ENCODE measurements at places on chromosomes 3 and 15. TPM values are rescaled to one million over a fixed set of nuclear protein-coding genes. Genes with fewer than 3 reads are reported as not detected.

GRCh38 chr3:46417841-46418611 lies 11.0 kb downstream of the CCRL2 start:
- H3K4me3 ChIP-seq = no peak overlapping the region
- H3K36me3 ChIP-seq = no peaks in the 10 kb centered on the region
- H3K27me3 ChIP-seq = no peaks in the 10 kb centered on the region
- peaks cover 15% of the 10 kb centered on the region for H3K4me1 ChIP-seq

The UROC1 gene
- not detected for total RNA-seq

The CCR3 gene
- not detected for total RNA-seq

The NOX5 gene
- not detected for total RNA-seq

GRCh38 chr3:176906046-176906905 lies 291.0 kb downstream of the TBL1XR1 start:
- H3K27ac ChIP-seq = no peak overlapping the region
- no peak for DNase-seq
- no peaks in the 10 kb centered on the region for H3K4me1 ChIP-seq
- no peaks in the 10 kb centered on the region for H3K36me3 ChIP-seq
- H3K4me3 ChIP-seq = no peak overlapping the region
- no peaks in the 10 kb centered on the region for H3K27me3 ChIP-seq

DNA sequence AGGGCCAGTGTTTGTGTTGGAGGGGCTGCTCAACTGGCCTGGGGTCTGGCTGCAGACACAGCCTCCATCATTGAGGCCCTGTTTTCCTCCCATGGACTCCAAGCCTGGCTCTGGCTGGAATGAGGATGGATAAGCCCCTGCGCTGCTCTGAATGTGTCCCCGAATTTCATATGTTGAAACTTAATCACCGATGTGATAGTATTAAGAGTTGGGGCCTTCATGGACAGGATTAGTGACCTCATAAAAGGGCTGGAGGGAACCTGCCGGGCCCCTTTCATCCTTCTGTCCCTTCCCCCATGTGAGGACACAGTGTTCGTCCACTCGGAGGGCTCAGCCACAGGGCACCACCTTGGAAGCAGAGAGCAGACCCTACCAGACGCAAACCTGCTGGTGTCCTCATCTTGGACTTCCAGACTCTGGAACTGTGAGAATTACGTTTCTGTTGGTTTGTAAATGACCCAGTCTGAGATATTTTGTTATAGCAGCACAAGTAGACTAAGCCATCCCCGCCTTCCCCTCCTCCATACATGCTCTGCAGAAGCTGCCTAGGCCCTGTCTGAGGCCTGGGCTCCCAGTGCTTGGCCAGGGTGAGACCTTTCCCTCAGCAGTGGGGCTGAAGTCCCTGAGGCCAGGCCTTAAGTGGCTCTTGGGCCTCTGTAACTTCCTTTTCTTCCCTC lies 3.8 kb upstream of the LCTL start:
- H3K36me3 ChIP-seq = no peaks in the 10 kb centered on the region
- no peak overlapping the region for H3K4me3 ChIP-seq
- no peak for DNase-seq
- no peaks in the 10 kb centered on the region for H3K27me3 ChIP-seq

- DNase-seq = no peak
- H3K27me3 ChIP-seq = peaks cover 13% of the 10 kb centered on the region
- H3K4me3 ChIP-seq = no peak overlapping the region
- no peak overlapping the region for H3K27ac ChIP-seq
Observed at GRCh38 chr3:66803206-66803605, 194.9 kb upstream of the KBTBD8 start.

DNA sequence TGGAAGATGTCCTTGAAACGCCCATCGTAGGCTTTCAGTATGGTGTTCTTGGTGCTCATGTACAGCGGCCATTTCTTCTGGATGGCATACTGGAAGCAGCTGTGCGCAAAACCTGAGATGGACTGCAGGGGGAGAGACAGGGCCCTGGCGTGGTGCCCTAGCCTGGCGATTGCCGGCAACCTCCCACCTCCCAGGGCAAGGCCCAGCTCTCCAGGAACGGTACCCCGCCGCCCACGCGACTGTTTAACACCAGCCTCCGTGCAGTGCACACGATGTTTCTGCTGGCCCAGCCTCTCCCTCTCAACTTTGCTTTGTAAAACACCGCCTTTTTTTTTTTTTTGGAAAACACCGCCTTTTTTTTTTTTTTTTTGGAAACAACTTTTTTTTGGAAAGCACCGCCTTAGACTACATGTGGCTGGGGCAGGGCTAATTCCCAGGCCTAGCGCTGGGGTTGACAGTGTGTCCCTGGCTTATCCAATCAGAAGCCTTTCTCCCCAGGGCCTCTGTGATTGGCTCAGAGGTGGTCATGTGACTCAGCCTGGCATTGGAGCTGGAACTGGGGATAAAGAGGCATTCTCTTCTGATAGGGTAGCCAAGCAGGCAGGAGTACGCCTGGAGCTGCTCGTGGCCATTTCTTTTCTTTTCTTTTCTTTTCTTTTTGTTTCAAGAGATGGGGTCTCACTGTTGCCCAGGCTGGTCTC lies 14.7 kb downstream of the IDH2 start:
- DNase-seq = peak; percentile 61
- H3K27ac ChIP-seq = no peak overlapping the region
- H3K36me3 ChIP-seq = peaks cover 42% of the 10 kb centered on the region
- H3K4me1 ChIP-seq = peaks cover 10% of the 10 kb centered on the region

DNA sequence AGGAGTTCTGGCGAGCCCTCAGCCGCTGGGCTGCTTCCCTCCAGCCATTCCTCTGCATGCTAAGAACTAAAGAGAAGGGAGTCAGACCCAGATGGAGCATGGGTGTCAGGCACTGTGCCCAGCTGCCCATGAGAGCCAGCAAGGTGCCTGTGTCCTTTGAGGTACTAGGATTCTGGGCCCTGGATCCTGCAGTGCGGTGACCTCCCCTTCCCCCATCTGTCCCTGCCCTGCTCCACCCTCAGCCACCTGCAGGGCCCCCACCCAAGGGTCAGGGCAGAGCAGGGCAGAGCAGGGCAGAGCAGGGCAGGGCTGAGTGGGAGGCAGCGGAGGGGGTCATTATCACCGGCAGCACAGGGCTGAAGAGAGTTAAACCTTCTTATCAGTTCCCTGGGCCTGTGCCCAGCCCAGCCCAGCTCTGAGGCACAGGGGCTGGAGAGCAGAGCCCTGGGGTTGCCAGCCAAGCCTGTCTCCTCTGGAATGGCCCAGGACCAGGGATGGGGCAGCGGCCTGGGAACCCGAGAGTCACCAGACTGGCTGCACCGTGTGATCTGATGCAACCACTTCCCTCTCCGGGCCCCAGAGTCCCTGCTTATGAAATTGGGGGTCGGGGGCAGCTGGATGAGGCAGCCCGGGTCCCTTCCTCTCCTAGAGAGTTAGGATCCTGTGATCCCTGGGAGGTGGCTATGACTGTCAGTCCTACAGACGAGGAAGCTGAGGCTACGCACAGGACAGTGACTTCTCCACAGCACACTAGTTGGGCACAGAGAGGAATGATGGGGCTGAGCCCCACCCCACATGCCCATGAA lies 17.3 kb downstream of the ZDHHC19 start:
- DNase-seq = no peak
- H3K27me3 ChIP-seq = no peaks in the 10 kb centered on the region
- no peak overlapping the region for H3K4me3 ChIP-seq
- peaks cover 42% of the 10 kb centered on the region for H3K4me1 ChIP-seq

The MCF2L2 gene
- 3.7 TPM for total RNA-seq

DNA sequence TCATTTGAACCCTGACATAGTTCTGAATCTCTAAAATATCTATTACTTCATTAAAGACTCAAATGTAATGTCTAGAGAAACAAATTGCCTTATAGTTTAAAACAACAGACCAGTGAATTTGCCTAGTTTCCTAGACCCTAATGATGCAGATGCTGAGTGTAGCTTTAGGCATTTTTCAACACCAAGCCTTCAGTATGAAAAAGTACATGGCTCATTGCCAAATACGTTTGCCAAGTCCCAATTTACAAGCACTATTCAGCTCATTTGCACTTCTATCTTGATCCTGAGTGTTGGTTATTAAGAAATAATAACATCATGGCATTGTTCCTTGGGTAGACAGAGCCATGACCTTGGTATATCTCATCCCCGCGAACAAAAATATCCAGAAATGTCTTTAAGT lies 46.8 kb downstream of the EOMES start:
- H3K27me3 ChIP-seq = no peaks in the 10 kb centered on the region
- H3K36me3 ChIP-seq = no peaks in the 10 kb centered on the region
- peaks cover 2% of the 10 kb centered on the region for H3K4me1 ChIP-seq
- no peak overlapping the region for H3K4me3 ChIP-seq

The CATSPER2 gene
- total RNA-seq = 9.0 TPM

The GOLGA8M gene
- total RNA-seq = 0.99 TPM

The KBTBD13 gene
- total RNA-seq = not detected

DNA sequence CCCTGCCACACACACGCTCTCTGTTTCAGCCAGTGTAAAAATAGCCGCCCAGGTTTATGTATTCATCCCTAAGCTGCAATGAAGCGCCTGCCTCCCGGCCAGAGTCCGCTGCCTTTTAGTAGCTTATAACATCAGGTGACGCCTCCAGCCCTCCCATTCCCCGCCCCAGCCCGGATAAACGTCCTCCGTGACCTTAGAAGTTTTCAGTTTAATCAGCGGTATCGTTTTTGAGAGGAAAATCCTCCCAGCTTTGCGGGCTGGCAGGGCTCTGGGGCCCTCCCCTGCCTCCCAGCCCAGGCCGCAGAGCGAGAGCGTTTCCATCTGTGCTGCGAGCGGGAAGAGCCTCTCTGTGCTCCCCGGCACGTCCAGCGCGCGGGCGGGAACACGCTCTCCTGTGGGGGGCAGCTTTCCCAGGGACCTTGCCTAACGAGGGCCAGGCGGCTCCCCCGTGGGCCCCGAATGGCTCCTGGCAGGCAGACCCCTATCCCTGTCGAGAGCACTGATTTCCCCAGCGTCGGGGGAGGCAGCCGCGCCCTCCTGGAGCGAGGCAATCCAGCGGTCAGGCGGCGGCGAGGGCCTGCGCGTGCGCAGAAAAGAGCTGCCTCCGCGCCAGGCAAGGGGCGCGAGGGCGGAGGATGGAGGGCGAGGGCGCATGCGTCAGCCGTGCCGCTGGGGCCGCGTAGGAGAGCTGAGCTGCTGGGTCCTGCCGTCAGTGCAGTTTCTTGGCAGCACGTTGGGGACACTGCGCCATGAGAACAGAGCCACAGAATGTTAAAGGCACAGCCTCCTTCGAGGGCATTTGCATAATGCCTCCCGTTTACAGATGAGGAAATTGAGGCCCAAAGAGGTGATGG lies 71.1 kb downstream of the CCNL1 start:
- H3K27ac ChIP-seq = peak overlapping the region; percentile 96
- peaks cover 5% of the 10 kb centered on the region for H3K36me3 ChIP-seq
- peak overlapping the region; percentile 74 for H3K4me3 ChIP-seq
- peaks cover 64% of the 10 kb centered on the region for H3K4me1 ChIP-seq
- no peaks in the 10 kb centered on the region for H3K27me3 ChIP-seq

- H3K36me3 ChIP-seq = no peaks in the 10 kb centered on the region
- no peak for DNase-seq
Observed at GRCh38 chr15:29438703-29439055, 169.1 kb upstream of the NSMCE3 start.

GRCh38 chr3:16943857-16944256 lies 59.1 kb downstream of the PLCL2 start:
- H3K4me1 ChIP-seq = peaks cover 63% of the 10 kb centered on the region
- H3K27ac ChIP-seq = no peak overlapping the region
- peaks cover 12% of the 10 kb centered on the region for H3K36me3 ChIP-seq

DNA sequence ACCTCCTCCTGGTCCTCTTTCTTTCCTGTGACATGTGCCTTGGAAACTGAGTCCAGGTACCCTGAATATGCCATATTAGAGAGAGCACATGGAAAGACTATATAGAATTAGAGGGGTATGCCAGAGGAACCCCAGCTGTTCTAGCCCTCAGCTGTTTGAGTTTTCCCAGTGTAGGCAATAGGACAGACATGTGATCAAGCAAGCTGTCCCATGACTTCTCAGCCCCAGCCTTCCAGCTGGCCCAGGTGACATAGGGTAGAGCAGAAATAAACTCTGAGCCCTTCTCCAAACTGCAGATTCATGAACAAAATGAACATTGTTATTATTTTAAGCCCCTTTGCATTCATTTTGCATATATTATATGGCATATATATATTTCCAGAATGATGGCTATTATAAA lies 118.7 kb downstream of the PPM1L start:
- H3K27ac ChIP-seq = no peak overlapping the region
- H3K4me1 ChIP-seq = no peaks in the 10 kb centered on the region
- no peaks in the 10 kb centered on the region for H3K36me3 ChIP-seq
- no peaks in the 10 kb centered on the region for H3K27me3 ChIP-seq
- no peak overlapping the region for H3K4me3 ChIP-seq

GRCh38 chr3:27680517-27681246 lies 41.4 kb downstream of the EOMES start:
- H3K27ac ChIP-seq = peak overlapping the region; percentile 85
- H3K4me3 ChIP-seq = peak overlapping the region; percentile 72
- peaks cover 3% of the 10 kb centered on the region for H3K27me3 ChIP-seq
- no peak for DNase-seq
- peaks cover 11% of the 10 kb centered on the region for H3K4me1 ChIP-seq

GRCh38 chr3:28326458-28326926 lies 22.0 kb upstream of the ZCWPW2 start:
- peaks cover 20% of the 10 kb centered on the region for H3K36me3 ChIP-seq
- H3K4me3 ChIP-seq = peak overlapping the region; percentile 31
- H3K27me3 ChIP-seq = no peaks in the 10 kb centered on the region

DNA sequence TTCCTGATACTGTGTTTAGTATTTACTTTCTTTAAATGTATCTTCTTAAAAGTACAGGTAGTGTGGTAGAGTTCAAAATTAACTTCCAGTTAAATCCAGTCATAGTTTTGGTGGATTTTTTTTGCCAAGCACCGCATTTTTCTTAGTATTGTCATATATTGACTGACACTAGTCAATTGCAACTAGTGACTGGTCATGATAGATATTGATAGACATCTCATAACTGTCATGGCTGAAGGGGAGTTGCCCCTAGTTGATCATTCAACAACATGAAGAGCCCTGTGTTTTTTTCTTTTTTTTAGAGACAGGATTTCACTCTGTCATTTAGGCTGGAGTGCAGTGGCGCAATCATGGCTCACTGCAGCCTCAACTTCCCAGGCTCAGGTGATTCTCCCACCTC lies 22.1 kb downstream of the RAB8B start:
- peaks cover 56% of the 10 kb centered on the region for H3K36me3 ChIP-seq
- DNase-seq = no peak
- H3K27me3 ChIP-seq = no peaks in the 10 kb centered on the region
- peak overlapping the region; percentile 99 for H3K27ac ChIP-seq
- peak overlapping the region; percentile 67 for H3K4me3 ChIP-seq
- H3K4me1 ChIP-seq = peaks cover 86% of the 10 kb centered on the region

DNA sequence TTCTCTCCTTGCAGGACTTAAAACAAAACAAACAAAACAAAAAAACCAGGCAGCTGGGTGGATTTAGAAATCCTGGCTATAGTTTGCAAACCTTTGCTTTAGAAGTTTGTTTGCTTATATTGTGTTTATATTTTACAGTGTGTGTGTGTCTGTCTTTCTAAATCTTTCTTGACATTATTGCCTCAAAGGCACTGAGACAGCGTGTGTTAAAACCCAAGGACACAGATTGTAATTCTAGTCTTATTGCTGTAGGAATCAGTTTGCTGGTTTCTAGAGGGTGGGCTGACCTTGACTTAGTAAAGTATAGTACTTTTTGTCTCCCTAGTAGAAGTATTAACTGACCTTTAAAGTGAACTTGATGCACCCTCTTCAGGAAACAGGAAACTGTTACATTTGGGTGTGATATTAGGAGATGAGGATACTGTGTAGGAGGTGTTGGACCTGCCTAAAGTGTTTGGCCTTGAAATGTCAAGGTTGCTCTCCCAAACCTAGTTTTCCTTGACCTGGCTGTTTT lies 71.0 kb downstream of the TCF12 start:
- H3K36me3 ChIP-seq = peaks cover 15% of the 10 kb centered on the region
- DNase-seq = no peak
- no peak overlapping the region for H3K4me3 ChIP-seq
- no peaks in the 10 kb centered on the region for H3K27me3 ChIP-seq
